ENCODE measurements at places on chromosomes 11 and 22. TPM values are rescaled to one million over a fixed set of nuclear protein-coding genes. Genes with fewer than 3 reads are reported as not detected.

The CHRM1 gene
- total RNA-seq: not detected

The KCTD14 gene
- not detected for total RNA-seq

The MMP27 gene
- not detected for total RNA-seq

DNA sequence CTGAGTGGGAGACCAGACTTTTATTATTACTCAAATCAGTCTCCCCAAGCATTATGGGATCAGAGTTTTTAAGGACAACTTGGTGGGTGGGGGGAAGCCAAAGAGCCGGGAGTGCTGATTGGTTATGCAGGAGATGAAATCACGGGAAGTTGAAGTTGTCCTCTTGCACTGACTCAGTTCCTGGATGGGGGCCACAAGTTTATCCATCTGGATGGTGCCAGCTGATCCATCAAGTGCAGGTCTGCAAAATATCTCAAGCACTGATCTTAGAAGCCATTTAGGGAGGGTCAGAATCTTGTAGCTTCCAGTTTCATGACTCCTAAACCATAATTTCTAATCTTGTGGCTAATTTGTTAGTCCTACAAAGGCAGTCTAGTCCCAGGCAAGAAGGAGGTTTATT lies 53.5 kb upstream of the LMO1 start:
- no peak for DNase-seq

DNA sequence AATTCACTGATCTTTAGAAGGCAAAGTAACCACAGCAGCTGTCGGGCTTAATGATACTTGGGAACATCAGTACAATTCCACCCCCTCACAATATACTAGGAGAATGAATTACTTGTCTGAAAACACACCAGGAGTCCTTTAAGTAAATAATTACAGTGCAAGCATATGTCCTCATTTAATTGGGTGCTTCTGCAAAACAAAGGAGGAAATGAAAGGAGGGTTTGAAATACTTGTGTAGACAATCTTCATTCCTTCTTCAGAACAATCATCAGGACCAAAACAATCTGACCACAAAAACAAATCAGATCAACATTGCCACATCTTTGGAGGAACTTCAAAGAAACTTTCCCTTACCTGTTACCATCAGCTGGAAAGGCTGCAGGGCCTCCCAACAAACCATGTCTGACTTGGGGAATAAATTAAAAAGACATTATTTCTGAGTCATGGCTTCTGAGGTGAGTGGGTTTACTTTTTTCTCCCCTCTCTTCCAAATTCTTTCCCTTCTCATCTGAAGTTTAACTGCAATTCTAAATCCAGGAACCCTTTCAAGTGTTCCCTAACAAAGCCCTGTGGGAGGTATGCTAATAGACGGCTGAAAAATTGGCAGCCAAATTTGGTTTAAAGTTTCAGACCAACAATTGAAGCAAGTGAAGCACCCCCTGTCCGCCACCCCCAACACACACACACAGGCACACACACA lies 12.5 kb upstream of the CCDC117 start:
- DNase-seq: no peak

All from CD4-positive, alpha-beta T cell (primary cell).